ENCODE measurements at places on chromosomes 16 and 17.

- no peak for DNase-seq
Observed at GRCh38 chr16:84022644-84023043, 20.0 kb downstream of the SLC38A8 start.

DNA sequence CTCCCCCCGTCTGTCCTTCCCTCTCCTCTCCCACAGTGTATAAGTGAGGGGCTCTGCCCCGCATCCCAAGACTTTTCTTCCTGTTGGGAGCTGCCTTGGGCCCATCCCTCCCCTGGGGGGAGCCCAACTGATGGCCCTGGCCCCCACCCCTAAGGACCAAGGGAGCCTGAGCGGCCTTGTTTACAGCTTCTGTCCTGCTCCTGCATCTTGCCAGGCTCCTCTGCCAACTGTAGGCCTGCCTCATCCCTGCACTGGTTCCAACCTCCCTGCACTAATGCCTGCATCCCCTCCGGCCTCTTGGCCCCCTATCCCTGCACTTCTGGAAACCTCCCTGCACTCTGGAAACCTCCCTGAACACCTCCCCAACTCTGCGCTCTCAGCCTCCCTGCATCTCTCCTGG lies 1.4 kb upstream of the PAGR1 start:
- DNase-seq = no peak

DNA sequence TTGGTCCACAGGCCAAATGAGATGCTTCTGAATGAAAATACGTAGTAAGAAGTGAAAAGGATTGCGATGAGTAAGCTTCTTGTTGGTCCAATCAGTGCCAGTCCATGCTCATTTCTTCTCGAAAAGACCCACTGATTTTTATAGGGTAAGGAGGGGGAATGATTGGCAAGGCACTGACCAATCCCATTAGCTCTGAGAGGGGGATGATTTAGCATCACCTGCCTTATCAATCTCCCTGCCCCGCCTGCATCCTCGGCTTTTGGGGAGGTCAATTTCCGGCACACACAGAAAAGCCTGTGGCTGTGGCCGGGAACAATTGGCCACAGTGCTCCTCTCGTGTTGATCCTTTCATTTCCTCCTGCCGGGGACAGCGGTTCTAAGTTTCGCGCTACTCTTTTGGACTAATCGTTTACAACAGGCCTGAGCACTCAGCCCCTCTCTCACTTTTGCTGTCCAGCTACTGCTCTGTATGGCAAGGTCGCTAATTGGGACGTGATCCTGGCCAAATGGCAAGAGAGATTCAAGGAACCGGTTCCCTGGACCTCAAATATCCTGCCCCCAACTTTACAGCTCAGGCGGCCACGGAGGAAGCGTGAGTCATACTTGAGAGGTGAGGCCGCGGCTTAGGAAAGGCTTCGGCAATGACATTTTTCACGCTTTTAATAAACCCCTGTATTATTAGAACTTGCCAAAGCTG lies 43.1 kb downstream of the TBX4 start:
- no peak for DNase-seq

- no peak for DNase-seq
Observed at GRCh38 chr16:56911771-56912571, 20.0 kb upstream of the HERPUD1 start.

DNA sequence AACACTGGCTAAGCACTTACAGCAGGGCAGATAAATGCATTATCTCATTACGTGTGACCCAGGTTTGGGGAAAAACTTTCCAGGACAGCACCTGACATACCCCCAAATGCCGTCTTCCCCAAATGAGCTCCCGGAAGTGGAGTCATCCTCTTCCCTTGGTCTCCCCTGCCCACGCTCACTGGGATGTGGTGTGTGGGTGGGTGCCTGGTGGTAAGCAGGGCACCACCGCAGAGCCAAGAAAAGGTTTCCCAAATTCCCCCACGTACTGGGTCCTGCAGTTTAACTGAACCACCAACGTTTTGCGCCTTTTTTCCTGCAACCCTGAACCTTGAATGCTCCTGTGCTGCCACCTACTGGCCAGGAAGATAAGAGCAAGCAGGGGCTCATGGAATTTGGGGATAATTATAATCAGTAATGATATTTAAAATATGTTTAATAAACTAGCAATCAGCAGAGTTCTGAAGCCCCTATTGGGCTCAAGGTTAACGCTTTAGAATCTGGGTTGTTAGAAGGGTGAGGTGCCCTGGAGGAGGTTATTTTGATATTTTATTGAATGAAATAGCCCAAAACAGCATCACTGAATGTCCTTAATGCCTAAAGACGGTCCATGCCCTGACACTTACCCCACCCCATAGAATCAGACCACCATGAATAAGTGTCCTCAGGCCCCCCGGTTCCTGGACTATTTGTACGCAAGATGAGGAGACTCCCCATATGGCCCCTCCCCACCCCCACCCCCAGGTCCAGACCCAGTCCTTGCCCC lies 8.0 kb downstream of the SPPL2C start:
- DNase-seq = peak; percentile 72

- no peak for DNase-seq
Observed at GRCh38 chr17:3510090-3510489, 34.3 kb downstream of the ASPA start.

DNA sequence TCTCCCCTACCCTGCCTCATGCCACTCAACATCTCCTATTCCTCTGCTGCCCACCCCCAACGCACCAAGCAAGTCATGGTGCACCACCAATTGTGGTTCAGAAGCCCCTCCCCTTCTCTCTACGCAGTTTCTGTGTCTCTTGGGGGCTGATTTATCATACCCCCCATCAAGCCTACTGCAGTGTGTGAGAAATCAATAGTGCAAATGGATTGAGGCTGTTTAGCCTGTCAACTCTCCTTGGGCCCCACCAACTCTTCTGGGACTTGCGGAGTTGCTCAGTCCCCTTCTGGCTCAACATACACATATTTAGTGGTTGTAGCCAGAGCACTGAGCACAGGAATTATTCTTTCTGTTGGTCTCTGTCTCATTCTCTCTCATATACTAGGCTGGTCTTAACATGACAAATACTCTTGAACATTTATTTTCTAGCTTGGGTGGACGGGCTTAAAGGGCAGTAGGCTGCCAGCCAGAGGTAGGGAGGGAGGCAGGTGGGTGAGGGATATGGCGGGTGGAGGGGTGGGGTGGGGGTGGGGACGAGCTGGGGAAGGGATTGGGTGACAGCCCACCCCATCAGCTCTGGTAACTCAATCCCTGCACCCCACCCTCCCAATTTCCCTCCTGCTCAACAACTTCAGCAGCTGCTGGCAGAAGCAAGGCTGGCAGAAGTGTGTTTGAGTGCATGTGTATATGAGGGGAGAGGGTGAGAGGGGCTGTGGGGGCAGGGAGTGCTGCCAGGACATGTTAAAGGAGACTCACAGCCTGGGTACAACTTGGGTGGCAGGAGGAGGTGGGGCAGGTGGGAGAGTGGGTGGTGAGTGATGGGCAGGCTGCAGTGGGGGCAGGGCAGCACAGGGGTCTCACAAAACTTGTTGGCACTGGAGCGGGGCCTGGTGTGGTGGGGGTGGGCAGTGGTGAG lies 4.9 kb downstream of the RARA start:
- no peak for DNase-seq

GRCh38 chr16:14559809-14560241 lies 70.2 kb downstream of the PARN start:
- DNase-seq = no peak

DNA sequence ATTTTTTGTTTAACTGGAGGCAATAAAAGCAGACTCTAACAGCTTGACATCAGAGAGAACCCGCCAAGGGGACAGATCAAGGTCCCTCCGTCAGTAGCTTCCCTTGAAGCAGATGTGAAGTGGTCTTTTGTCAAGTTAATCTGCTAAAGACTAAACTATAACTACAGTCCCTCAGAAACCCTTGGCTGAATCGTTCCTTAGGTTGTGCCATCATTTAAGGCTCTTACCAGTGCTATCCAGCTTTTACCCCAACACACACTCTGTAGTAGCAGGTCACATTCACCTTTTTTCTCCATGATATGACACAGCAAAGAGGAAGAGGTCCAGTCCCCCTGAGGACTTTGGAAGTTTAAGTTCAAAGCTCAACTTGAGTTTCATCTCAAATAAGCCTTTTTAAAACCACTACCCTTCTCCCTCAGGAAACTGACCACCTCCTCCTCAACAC lies 49.7 kb downstream of the ERN1 start:
- no peak for DNase-seq

DNA sequence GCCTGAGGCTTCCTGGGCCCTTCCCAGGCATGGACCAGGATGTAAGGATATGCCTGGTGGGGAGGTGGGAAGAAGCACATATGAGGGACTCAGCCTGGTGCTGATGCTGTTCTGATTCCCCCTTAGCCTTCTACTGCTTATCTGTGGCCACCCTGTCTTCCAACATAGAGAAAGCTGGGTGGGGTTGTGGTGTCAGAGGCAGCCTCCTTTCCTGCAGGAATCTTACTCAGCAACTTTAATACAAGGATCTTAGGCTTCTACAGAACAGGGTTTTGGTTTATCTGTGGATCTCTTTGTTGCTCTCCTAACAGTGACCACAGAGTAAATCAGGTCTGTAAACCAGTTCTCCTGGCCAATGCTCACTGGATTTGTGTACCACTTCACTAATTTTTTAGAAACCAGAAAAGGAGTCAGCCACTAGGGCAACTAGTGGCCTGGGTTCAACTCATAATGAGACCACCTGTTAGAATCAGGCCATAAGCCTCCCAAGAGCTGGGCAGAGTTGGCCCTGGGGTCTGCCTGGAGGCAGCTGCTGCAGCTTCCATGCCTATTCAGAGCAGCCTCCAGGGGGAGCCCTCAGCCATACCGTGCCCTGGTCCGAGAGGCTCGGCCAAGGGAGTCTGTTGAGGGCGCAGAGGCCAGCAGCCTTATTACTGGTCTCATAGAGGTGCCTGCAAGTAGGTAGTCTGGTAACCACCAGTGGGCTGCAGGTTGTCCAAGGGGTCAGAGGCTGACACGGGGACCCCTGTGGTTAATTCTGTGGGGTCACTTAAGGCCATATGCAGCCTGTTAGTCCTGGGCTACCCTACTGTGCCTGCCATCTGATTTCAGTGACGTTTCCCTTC lies 7.1 kb downstream of the HAS3 start:
- peak; percentile 86 for DNase-seq

- DNase-seq = no peak
Observed at GRCh38 chr17:40311575-40311974, 2.6 kb downstream of the RARA start.

DNA sequence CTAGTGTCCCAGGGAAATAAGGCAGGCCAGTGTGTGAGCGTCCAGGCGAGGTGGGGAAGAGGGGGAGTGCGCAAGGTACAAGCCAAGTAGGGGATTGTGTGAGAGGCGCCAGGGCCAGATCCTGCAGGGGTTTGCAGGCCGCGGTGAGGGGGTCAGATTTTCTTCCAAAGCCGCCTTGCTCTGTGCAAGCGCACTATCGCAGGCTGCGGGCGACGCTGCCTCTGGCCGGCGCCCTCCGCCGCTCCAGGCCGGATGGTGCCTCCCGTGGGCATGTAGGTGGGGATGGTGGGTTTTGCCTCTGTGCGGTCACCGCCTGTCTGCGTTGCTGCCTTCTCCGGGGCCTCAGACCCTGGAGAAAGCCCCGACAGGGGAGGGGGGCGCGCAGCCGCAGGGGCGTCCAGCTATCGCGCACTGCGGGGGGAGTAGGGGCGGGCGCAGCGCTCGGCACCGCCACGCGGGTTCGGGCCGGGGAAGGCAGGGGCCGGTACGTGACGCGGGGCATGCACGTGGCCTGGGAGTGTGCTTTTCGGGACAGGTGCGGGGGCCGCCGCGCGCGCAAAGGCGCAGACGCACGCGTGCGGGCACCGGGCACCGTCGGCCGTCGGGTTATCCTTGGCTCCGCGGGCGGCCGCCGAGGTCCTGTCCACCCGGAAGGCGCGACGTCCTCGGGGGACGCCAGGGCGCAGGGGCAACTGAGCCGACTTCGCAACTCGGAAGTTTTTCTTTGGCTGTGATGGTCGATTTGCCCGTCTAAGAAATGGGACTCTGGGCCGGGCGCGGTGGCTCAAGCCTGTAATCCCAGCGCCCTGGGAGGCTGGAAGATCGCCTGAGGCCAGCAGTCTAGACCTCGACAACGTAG lies 1.1 kb upstream of the HAPSTR1 start:
- DNase-seq = peak; percentile 51

GRCh38 chr17:81939881-81940385 lies 2.8 kb upstream of the PYCR1 start:
- peak; percentile 3 for DNase-seq

DNA sequence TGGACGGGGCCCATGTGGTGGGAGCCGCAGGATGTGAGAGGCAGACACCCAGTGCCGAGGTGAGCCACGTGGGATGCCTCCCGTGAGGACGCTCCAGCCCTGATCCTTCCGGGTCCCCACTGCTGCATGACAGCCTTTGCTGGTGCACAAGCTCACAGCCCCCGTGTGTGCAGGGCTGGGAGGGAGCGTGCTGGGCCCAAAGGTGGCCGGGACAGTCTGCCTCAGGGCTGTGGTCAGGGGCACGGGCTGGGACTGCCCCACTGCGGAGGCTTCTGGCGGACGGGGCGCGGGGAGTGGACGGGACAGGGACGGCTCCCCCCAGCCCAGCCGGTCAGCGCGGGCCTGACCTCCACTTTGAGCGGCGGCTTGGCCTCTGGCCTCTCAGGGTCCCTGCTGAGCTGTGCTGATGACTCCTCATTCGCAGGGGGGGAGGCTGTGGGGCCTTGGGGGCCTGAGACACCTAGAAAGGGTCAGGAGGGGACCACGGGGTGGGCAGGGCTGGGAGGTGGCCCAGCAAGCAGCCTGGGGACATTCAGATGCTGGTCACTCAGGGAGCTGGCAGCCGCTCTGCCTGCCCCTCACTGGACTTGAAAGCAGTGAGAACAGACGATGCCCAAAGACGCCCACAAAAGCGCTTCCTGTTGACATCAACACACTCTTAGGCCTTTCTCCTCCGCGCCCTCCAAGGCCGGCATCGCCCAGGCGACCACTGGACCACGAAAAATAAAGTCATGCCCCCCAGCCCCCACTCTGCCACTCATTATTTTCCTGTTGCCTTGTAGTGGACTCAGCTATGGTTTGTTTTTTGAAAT lies 9.3 kb upstream of the METRNL start:
- no peak for DNase-seq

DNA sequence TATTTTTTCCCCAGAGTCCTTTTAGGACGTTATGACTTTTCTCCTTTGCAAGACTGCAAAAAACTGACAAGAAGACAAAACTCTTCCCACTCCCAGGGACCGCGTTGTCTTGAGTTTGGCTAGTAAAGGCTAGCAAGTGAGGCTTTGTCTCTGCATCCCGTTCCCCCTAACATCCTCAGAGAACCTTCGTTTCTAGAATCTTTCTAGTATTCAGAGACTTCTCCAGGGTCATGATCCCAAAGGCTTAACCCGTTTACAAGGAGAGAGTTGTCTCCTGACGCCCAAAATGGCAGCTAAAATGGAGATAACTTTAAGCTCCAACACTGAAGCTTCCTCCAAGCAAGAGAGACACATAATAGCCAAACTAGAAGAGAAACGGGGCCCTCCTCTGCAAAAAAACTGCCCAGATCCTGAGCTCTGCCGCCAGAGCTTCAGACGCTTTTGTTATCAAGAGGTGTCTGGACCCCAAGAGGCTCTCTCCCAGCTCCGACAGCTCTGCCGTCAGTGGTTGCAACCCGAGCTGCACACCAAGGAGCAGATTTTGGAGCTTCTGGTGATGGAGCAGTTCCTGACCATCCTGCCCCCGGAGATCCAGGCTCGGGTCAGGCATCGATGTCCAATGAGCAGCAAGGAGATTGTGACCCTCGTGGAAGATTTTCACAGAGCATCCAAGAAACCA lies 843 bp downstream of the ZNF174 start:
- DNase-seq = peak; percentile 6
